ENCODE measurements at places on chromosomes 13 and 19.

DNA sequence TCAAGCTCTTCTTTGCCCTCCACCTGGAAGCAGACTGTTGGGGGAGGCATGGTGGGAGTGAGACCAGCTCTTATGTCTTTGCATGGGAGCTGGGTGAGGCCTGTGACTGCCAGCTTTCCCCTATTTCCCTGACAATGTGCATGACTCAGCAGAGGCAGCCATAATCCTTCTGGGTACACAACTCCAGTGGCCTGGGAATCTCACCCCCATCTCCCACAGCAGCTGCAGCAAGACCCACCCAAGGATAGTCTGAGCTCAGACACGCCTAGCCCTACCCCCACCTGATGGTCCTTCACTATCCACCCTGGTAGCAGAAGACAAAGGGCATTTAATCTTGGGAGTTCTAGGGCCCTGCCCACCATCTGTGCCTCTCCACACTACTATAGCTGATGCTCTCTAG is 41.4 kb upstream of the FGF14 start:
- no peak for DNase-seq

DNA sequence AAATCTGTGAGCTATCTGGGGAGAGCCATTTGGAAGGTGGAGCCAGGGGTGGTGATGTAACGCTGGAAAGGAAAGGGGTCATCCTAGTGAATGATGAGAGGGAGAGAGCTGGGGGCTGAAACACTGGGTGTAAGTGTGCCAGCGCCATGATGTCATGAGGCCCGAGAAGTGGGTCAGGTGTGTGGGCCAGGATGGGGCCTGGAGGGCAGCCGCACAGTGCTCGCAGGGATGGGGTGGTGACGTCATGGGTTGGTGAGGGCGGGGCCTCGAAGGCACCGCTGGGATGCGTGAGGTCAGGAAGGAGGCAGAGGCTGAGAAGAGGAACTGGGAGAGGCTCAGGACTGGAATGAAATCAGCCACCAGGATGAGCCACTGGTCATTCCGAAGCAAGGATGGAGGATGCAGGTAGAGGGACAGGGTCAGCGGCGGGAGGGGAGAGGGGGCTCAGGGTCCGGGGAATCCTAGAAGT is 4.4 kb downstream of the CCDC61 start:
- DNase-seq, result peak; percentile 49

DNA sequence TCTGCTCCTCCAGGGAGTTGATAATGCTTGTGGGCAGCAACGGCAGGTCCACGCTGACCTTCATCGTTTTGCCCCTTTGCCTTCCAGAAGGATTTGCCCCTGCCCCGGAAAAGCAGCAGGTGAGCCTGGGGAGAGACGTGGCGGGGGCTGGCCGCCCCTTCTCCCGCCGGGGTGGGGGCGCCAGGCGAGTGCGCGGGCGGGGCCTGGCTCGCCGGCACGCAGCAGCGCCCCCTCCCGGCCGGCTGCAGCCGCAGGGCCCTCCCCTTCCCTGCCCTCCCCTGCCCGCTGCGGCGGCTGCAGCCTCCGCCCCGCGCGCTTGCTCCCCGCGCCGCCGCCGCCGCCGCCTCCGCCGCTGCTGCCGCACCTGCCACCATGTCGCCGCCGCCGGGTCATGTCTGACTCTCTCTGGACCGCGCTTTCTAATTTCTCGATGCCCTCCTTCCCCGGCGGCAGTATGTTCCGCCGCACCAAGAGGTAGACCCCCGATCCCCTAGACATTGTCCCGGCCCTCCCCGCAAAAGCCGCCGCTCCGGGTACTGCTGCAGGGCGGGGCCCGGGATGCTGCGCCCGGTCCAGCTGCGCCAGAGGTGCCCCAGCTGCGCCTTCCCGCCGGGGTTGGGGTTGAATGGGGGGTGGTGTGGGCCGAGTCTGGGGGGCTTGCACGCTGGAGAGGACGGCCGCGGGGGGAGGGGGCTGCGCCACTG is at the start of gene MAST1:
TSS of gene MAST1 (plus strand) at position 334 of the 704 bp plus-strand sequence. CDS start at position 392, 58 bp downstream.
- no peak for DNase-seq

- no peak for DNase-seq
These were observed 89.3 kb downstream of the NUFIP1 start for GRCh38 chr13:44899967-44900366.

- DNase-seq, result peak; percentile 46
These were observed 105.4 kb upstream of the MBNL2 start for GRCh38 chr13:97116754-97117153.

- peak; percentile 18 for DNase-seq
These were observed at the start of gene SIGLEC6 for GRCh38 chr19:51531349-51532315. SIGLEC6 (minus strand) TSS chr19:51531670; CDS start chr19:51531648, 22 bp downstream.

GRCh38 chr13:29260684-29261083 is 334.8 kb downstream of the SLC7A1 start:
- no peak for DNase-seq

GRCh38 chr13:94325650-94326049 is 153.8 kb downstream of the DCT start:
- DNase-seq, result no peak

GRCh38 chr19:31337008-31337914 is 12.0 kb downstream of the TSHZ3 start:
- no peak for DNase-seq

- no peak for DNase-seq
These were observed 88.0 kb downstream of the SLC10A2 start for GRCh38 chr13:102978168-102978567.

GRCh38 chr13:77379508-77379907 is 52.6 kb upstream of the MYCBP2 start:
- DNase-seq, result no peak

GRCh38 chr13:30235216-30235615 is 72.1 kb downstream of the KATNAL1 start:
- no peak for DNase-seq

DNA sequence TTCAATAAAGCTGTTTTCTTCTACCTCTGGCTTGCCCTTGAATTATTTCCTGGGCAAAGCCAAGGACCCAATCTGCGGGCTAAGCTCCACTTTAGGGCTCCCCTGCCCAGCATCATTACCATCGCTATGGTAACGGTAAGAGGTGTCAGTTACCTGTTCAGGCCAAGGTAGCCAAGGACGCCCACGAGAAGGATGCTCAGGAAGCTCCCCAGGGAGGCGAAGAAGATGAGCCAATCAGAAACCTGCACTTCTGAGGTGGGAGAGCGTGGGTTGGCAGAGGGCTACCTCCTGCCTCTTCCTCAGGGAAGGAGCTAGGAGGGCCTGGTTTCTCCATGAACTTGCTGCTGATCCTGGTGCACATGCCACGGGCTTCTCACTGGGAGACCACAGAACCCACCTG is 24.7 kb downstream of the IL12RB1 start:
- DNase-seq, result no peak

GRCh38 chr13:28551498-28551895 is 56.6 kb upstream of the FLT1 start:
- no peak for DNase-seq

DNA sequence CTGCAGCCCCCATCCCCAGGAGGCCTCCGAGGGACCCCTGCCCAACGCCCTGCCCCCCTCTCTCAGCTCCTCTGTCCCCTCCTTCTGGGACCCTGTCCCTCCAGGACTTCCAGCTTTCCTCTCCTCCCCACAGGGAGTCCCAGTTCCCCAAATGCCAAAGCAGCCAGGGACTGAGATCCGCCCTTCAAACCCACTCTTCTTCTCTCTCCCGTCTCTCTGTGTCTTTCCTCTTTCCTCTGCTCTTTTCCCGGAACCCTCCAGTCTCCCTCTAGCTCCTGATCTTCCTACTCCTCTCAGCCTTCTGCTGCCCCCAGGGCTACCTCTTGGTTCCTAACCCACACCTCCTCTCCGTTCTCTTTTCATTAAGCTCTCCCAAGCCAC is 377 bp downstream of the CA11 start:
- DNase-seq, result no peak

DNA sequence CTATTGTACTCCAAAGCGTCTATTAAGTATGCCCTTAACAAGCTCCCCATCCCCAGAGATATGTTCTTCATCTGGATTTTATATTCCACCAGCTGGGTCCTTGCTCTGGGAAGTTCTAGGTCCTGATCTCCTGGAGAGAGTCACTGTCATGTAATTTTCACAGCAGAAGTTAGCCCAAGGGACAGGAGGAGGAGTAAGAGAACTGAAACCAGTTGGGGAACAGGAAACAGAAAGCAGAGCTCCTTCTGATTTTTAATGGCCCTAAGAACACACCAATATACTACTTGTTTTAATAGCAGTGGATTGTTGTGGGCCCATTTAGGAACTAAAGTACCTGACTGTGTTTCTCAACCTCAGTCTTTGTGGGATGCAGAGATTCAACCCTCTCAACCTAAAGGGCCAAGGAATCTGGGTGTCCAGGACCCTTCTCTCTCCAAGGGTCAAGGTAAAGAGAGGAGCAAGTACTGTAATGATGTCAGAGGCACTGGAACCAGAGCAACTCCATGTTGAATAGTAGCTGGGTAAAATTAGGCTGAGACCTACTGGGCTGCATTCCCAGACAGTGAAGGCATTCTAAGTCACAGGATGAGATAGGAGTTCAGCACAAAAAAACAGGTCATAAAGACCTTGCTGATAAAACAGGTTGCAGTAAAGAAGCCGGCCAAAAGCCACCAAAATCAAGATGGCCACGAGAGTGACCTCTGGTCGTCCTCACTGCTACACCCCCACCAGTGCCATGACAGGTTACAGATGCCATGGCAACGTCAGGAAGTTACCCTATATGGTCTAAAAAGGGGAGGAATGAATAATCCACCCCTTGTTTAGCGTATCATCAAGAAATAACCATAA is 8.1 kb upstream of the FPR3 start:
- no peak for DNase-seq

- no peak for DNase-seq
These were observed 17.1 kb downstream of the KLF5 start for GRCh38 chr13:73075954-73076353.

GRCh38 chr13:46382224-46382623 is 4.8 kb downstream of the RUBCNL start:
- DNase-seq, result no peak

DNA sequence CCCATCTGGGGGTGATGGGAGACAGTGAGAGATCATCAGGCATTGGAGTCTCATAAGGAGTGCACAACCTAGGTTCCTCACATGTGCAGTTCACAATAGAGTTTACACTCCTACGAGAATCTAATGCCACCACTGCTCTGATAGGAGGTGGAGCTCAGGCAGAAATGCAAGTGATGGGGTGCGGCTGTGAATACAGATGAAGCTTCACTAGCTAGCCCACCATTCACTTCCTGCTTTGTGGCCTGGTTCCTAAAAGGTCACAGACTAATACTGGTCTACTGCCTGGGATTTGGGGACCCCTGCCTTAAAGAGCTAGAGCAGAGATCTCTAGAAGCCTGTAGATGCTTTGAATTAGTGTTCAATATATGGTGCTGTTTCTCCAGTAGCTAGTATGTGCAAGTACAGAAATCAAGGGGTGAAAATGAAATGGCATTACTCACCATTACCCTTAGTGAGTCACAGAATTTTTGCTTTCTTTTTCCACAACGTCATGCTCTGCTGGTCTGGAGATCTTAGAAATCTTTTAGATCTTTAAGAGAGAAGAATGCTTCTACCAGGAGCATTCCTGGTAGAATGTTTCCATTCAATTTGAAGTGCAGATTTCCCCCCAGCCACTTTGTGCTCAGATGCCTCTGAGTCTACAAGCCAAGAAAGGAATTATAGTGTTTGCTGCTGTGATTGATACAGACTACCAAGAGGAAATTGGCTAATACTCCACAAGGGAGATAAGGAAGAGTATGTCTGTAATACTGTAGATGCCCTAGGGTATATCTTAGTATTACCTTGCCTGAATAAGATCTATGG is 2301.2 kb downstream of the PCDH9 start:
- DNase-seq, result no peak

- DNase-seq, result no peak
These were observed 112.2 kb upstream of the GPR12 start for GRCh38 chr13:26872525-26873385.

DNA sequence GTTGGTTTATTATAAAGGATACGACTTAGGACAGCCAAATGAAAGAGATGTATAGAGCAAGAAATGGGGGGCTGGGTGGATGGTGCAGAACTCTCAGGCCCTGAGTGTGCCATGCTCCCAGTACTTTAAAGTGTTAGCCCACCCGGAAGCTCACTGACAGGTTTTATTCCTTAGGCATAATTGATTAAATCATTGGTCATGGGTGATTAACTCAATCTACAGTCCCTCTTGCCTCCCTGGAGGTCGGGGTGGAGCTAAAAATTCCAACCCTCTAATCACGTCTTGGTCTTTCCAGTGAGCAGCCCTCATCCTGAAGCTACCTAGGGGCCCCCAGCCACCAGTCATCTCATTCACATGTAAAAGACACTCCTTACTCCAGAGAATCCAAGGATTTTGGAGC is 9.9 kb upstream of the LEUTX start:
- DNase-seq, result no peak
